ENCODE measurements at places on chromosomes 7 and 10.
A peak's percentile ranks its signal among the peaks of the same experiment; 100 is the strongest.

- DNase-seq = no peak
Measured at GRCh38 chr7:98286093-98286539, 4.6 kb downstream of the BRI3 start.

GRCh38 chr10:82890573-82890972 lies 1015.6 kb downstream of the NRG3 start:
- DNase-seq = no peak

DNA sequence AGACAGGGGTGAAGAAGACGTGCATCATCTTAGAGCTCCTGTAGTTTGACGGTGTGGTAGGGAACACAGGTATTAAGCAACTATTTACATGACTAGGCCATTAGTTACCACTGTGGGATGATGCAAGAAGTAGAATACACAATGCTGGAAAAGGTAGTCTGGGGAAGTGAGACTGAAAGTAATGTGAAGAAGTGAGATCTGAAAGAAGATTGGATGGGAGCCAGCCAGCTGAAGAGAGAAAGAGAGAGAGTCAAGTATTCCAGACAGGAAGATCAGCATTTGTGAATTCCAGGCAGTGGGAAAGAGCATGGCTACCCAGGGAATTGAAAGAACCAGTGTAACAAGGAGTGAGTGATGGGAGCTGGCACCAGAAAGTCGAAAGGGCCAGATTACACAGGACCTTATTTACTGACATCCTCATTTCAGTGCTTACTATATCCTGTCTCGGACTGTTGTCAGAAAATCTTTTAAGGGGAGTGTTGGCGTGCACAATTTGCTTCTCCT lies 4.0 kb upstream of the CFAP58 start:
- no peak for DNase-seq

- DNase-seq = no peak
Measured at GRCh38 chr7:27585781-27586447, 76.8 kb downstream of the HIBADH start.

DNA sequence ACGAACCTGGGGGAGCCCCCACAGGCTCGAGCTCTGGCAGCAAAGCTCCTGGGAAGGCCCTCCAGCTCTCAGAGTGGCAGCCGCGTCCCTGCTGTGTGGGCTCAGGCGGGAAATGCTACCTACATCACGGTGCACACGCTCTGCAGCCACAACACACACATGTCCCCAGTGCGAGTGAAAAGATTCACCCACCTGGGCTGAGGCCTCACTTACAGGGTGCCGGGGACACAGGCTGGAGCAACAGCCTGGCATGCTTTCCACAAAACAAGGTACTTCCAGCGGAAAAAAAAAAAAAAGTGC lies 410.4 kb upstream of the FOXK1 start:
- no peak for DNase-seq

GRCh38 chr7:88344956-88345832 lies 38.5 kb upstream of the STEAP4 start:
- no peak for DNase-seq

DNA sequence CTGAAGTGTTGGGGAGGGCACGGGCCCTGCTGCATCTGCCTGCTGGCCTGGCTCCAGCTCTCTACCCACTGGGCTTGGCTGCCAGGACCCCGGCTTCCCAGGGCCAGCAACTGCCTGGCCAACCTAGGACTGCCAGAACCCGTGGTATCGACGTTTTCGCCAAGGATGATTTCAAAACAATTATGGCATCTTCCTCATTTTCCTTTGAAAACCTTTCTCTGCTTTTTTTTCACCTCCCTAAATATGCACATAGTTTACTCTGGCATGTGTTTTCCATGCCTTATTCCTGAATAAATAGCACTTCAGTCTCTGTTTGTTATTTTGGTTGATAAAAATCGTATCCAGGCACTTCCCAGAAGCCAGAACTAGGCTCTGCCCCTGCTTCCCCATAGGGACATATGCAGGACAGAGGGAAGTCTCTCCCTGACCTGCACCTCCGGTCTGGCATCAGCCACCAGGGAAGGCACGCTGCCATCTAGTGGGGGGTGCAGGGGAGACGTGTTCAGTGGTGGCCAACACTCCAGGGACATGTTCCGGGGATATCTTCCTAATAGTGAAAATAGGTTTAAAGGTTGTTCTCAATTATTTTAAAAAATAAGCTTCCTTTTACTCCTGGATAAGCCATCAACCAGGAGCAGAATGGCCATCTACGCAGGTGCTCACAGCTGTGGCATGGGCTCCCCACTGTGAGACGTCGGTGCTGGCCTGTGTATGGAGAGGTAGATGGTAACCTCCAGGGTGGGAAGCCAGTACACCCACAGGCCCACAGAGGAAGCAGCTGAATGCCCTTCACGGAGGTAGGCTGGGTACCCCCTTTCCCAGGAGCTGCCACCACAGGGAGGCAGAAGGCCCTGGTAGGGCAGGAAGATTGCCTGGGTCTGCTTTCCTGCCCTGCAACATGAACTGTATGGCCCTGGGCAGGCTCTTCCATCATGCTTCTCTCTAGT lies 30.7 kb upstream of the ANTXRL start:
- no peak for DNase-seq

DNA sequence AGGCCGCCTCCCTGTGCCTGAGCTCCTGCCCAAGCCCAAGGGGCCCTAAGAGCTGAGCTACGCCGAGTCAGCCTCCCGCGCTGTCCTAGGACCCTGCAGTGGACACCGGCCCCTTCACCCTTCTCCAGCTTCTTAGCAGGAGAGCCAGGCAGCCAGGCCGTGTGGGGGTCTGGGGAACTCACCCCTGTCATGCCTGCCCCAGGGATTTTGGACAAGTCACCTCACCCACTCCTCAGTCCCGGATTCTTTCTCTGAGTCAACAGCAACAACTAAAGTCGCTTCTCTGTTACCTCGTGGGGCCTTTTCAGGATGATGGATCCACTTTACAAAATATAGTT lies 79.3 kb downstream of the MKI67 start:
- no peak for DNase-seq

DNA sequence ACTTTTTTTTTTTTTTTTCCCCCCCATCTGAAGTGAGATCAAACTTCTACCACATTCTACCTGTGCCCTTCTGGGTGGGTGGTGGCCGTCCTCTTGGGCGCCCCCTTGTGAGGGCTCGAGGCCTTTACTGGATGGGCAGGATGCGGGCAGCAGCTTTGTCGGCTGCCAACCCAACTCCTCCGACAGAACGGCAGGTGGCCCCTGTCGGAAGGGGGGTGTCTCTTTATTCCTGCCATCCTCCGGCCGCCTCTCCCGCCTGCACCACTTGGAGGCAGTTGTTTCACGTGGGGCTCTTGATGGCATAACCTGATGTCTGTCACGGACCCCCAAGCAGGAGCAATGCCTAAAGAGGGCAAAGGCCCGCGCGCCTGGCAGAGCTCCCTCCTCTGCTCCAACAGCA lies 31.0 kb downstream of the AMZ1 start:
- DNase-seq = peak; percentile 44

- no peak for DNase-seq
Measured at GRCh38 chr10:93859049-93859655, 34.6 kb upstream of the SLC35G1 start.

GRCh38 chr7:37920305-37920848 lies at the start of gene EPDR1:
Gene EPDR1, plus strand, starts transcription at chr7:37920640. Its CDS starts 300 bp downstream, at chr7:37920940.
- DNase-seq = no peak

DNA sequence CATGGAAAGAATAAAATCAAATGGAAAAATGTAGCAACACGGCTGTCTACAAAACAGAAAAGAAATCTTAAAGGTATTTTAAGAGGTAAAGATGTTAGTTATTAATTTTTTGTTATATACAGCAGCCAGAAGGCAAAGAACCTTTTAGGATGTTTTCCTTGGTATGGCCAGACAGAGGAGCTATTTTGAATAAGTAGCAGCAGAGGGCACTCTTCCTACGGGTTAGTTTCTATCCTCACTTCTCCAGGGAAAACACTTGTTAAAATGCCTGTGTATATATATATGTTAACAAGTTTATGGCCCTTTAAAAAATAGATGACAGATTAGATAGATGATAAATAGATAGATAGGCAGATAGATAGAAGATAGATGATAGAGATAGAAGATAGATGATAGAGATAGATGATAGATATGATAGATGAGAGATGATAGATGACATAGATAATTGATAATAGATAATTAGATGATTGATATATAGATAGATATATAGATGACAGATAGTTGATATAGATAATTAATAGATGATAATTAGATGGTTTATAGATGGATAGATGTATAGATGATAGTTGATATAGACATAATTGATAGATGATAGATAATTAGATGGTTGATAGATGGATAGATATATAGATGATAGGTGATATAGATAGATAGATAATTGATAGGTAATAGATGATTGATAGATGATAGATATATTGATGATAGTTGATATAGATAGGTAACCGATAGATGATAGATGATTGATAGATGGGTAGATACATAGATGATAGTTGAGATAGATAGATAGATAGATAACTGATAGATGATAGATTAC lies 57.8 kb upstream of the WIPF3 start:
- no peak for DNase-seq

DNA sequence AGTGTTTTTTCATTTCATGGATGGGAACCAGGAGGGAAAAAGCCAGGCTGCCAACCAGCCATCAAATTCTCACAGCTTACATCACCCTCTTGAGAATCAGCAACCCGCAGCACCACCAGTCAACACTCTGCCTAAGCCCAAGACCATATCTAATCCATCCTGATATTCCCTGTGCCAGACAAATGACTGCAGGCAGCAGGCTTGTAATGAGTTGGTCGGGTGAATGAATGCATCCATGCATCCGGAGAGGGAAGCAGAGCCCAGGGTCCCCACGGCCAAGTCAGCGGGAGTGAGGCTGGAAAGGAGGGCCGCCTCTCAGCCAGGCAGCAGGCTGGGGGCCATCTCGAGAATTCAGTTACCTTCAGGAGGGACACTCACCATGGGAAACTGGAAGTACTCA lies 46.9 kb downstream of the SLIT1 start:
- DNase-seq = no peak

GRCh38 chr10:85888004-85888403 lies 478.6 kb downstream of the GRID1 start:
- DNase-seq = no peak

GRCh38 chr10:6473430-6473829 lies 106.6 kb downstream of the PRKCQ start:
- DNase-seq = peak; percentile 93

DNA sequence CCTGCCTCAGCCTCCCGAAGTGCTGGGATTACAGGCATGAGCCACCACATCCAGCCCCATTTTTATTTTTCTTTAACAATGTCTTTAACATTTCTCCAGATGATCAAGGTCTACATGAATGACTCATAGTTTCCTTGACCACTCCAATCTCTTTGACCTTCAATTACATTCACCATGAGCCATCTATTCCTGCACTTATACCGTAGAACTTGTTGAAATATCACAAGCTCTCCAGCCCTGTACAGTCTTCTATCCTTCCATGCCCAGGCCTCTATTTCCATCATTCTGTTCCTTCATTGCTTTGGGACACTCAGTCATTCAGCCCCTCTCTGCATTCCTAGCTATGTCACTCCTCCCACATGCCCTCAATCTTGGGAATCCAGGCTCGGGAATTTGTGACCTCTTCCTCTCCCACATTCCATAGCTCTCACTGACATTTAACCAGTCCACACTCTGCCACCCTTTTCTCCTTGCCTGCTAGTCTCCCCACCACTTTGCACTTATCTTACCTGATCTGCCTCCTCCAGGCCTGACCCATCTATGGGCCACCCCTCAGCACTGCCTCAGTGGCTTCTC lies 151.8 kb upstream of the STK17A start:
- no peak for DNase-seq

DNA sequence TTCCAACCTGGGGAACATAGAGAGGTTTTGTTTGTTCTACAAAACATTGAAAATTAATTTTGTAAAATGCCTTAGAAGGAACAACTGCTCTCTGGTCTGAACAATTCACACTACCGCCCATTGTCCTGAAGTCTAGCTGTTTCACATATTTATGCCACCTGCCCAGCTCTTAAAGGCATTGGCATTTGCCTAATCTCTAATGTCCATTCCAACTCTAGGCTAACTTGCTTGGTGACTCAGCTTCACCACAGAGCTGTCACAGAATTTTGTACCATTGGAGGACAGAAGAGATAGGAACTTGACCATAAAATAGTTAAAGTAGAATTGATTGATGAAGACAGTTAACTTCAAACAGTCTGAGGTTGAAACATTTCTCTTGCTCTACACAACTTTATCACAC lies 53.5 kb upstream of the PPP1R17 start:
- DNase-seq = no peak

DNA sequence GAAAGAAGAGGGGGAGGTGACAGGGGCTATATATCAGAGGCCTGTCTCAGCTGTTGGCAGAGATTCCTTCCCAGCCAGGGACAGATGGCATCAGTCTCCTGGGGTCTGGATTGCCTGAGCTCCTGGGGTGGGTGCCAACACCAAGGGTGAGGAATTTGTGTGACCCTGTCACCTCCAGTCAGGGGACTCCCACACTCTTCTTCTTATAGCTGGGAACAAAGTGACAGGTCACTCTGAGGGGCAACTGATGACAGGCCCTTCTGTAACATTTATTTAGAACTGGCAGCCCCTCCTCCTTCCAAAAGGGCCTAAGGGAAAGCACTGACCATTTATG lies 53.7 kb upstream of the DUSP5 start:
- DNase-seq = no peak

- peak; percentile 44 for DNase-seq
Measured at GRCh38 chr7:36291387-36292316, 98.0 kb upstream of the ANLN start.

GRCh38 chr10:118241229-118242137 lies 100.6 kb downstream of the FAM204A start:
- peak; percentile 53 for DNase-seq

- no peak for DNase-seq
Measured at GRCh38 chr7:64999165-65000004, 7.1 kb downstream of the ERV3-1 start.

- no peak for DNase-seq
Measured at GRCh38 chr10:81065474-81065873, 527.8 kb downstream of the SH2D4B start.

GRCh38 chr10:33249137-33249536 lies 85.3 kb downstream of the NRP1 start:
- DNase-seq = no peak

DNA sequence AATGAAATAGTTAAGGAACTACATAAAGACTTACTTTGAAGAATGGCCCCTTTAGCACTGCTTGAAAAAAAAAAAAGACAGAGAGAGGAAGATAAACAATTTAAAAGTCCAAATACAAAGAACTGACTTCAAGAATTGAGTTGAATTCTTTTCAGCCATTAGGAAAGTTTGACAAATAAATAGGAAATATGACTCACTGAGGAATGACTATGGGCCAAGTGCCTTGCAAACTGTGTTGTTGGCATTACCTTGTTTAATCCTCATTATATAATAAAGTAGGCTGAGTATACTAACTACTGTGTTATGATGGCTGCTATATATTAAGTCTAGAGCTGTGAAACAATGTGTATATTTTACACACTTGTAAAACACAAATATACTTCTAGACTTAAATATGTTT lies 151.1 kb downstream of the ELMO1 start:
- DNase-seq = no peak

- no peak for DNase-seq
Measured at GRCh38 chr7:77205706-77206105, 6.1 kb upstream of the FGL2 start.

GRCh38 chr7:44261240-44261639 lies 60.5 kb downstream of the YKT6 start:
- no peak for DNase-seq
